HCT116 (cell line): ENCODE measurements at places on chromosomes 13 and 19. TPM values are rescaled to one million over a fixed set of nuclear protein-coding genes. Genes with fewer than 3 reads are reported as not detected.

Gene PLVAP
- 0.47 TPM for total RNA-seq

Gene RB1
- total RNA-seq = 36.7 TPM

Gene FCHO1
- total RNA-seq = 28.1 TPM

Gene EPS8L1
- 62.1 TPM for total RNA-seq

Gene CPT1C
- total RNA-seq = 12.0 TPM

DNA sequence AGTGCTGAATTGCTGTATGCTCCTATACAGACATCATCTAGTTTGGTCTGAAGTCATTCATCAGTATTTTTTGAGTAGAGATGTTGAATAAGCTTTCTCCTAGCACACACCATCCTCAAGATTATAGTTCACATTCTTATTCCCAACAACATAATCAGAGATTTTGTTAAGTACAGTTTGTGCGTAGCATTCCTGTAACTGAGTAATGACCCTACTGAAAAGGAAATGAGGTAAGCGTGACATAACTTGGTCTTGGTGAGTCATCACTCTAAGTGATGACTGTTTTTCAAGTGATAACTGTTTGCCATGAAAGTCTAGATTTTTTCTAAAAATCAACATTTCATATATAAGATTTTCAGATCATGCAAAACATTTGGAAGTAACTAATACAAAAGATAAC, 18.5 kb upstream of the FAM216B start:
- DNase-seq = no peak
- H3K4me3 ChIP-seq = no peak overlapping the region

- H3K36me3 ChIP-seq = peaks cover 28% of the 10 kb centered on the region
- no peak for DNase-seq
- no peaks in the 10 kb centered on the region for H3K27me3 ChIP-seq
- H3K4me3 ChIP-seq = no peak overlapping the region
These were observed 13.0 kb downstream of the ARHGEF1 start for GRCh38 chr19:41895745-41896580.

GRCh38 chr19:16886305-16886880, 2.4 kb upstream of the F2RL3 start:
- no peaks in the 10 kb centered on the region for H3K27me3 ChIP-seq
- H3K27ac ChIP-seq = no peak overlapping the region
- no peaks in the 10 kb centered on the region for H3K36me3 ChIP-seq
- no peak overlapping the region for H3K4me3 ChIP-seq
- DNase-seq = no peak
- H3K4me1 ChIP-seq = no peaks in the 10 kb centered on the region

GRCh38 chr13:43493496-43494000, 293.2 kb downstream of the ENOX1 start:
- H3K27me3 ChIP-seq = no peaks in the 10 kb centered on the region
- H3K36me3 ChIP-seq = no peaks in the 10 kb centered on the region
- no peak overlapping the region for H3K4me3 ChIP-seq
- H3K27ac ChIP-seq = no peak overlapping the region
- DNase-seq = no peak

- no peaks in the 10 kb centered on the region for H3K27me3 ChIP-seq
- no peaks in the 10 kb centered on the region for H3K36me3 ChIP-seq
- DNase-seq = no peak
These were observed 171.4 kb downstream of the FOXO1 start for GRCh38 chr13:40494946-40495620.

DNA sequence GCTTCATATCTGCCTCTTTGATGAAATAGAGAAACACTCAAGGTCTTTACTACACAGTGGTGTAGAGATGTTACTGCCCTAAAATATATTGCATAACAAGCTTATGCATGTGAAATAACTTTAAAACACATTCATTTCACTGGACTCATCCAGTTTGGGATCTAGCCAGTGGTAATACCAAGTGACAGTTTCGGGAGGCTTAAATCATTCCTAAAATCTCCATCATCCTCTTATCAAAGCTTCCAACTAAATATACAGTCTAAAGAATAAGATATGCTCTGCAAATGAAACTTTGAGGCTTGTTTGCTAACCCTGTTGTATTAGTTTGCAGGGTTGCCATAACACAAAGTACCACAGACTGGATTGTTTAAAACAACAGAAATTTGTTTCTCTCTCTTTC, 52.8 kb downstream of the THSD1 start:
- H3K4me3 ChIP-seq = no peak overlapping the region
- H3K36me3 ChIP-seq = no peaks in the 10 kb centered on the region
- no peak for DNase-seq
- no peak overlapping the region for H3K27ac ChIP-seq
- H3K4me1 ChIP-seq = peaks cover 24% of the 10 kb centered on the region

- no peaks in the 10 kb centered on the region for H3K36me3 ChIP-seq
- H3K4me3 ChIP-seq = no peak overlapping the region
- no peaks in the 10 kb centered on the region for H3K27me3 ChIP-seq
- no peak overlapping the region for H3K27ac ChIP-seq
These were observed 40.8 kb upstream of the IGSF23 start for GRCh38 chr19:44572581-44572900.

DNA sequence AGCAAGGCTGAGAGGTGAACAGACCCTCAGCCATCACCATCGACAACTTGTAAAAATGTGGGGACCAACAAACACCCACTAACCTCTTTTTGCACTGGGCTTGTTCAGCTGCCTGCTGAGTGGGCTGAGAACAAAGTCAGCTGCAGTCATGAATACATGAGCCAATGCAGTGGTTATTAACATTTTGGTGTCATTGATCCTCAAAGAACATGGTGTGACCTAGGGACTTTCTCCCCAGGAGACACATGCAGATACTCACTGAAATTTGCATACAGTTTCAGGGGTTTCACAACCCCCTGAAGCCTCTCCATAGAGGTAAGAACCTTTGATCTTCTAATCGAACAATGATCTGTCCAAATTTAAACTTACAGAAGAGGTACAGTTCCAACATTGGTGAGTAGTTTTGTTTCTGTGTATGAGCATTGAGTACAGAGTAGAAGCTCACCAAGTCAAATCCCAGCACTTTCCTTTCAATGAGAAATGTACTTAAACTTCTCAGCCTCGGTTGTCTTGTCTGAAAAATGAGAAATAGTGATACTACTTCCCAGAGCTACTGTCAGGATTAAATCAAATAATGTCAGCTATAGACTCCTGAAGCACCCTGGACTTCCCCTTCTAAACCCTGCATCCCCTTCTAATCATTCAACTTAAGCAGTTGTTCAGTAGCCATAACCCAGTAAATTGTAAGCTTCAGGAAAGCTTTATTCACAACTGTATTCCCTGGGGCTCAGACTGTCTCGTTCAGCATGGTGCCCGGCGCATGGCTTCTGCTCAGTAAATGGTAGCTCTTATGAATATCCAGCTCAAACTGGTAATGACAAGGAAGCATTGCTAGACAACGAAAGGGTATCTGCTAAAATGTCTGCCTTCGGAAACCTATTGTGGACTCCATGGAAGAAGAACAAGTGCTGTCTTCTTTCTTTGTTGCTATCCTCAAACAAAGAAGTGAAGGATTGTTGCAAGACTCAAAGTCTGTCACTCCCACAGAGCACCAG, 148.7 kb downstream of the FOXO1 start:
- H3K36me3 ChIP-seq = no peaks in the 10 kb centered on the region
- H3K4me3 ChIP-seq = no peak overlapping the region
- H3K27me3 ChIP-seq = no peaks in the 10 kb centered on the region
- no peak for DNase-seq
- H3K27ac ChIP-seq = no peak overlapping the region
- H3K4me1 ChIP-seq = peaks cover 6% of the 10 kb centered on the region; the same call in 1 of the 2 replicates

- peaks cover 16% of the 10 kb centered on the region; the same call in 1 of the 2 replicates for H3K27me3 ChIP-seq
- no peak overlapping the region for H3K4me3 ChIP-seq
- peaks cover 6% of the 10 kb centered on the region for H3K4me1 ChIP-seq
- H3K36me3 ChIP-seq = no peaks in the 10 kb centered on the region
- no peak for DNase-seq
These were observed 38.1 kb upstream of the KCTD15 start for GRCh38 chr19:33758541-33759013.

- DNase-seq = no peak
- H3K4me3 ChIP-seq = no peak overlapping the region
- H3K36me3 ChIP-seq = no peaks in the 10 kb centered on the region
- no peaks in the 10 kb centered on the region for H3K4me1 ChIP-seq
- H3K27ac ChIP-seq = no peak overlapping the region
- H3K27me3 ChIP-seq = no peaks in the 10 kb centered on the region
These were observed 1208.0 kb downstream of the DIAPH3 start for GRCh38 chr13:58955546-58956385.

- H3K27ac ChIP-seq = no peak overlapping the region
- H3K4me1 ChIP-seq = no peaks in the 10 kb centered on the region
- no peak for DNase-seq
- no peak overlapping the region for H3K4me3 ChIP-seq
- H3K36me3 ChIP-seq = no peaks in the 10 kb centered on the region
These were observed 860.7 kb upstream of the GPC6 start for GRCh38 chr13:92365904-92366303.

GRCh38 chr19:28242317-28242927, 970.5 kb downstream of the UQCRFS1 start:
- no peak for DNase-seq
- H3K27me3 ChIP-seq = no peaks in the 10 kb centered on the region
- H3K4me3 ChIP-seq = no peak overlapping the region

GRCh38 chr13:111011899-111012298, 97.0 kb upstream of the ANKRD10 start:
- no peak overlapping the region for H3K27ac ChIP-seq
- H3K4me3 ChIP-seq = no peak overlapping the region
- H3K36me3 ChIP-seq = no peaks in the 10 kb centered on the region
- no peak for DNase-seq
- H3K4me1 ChIP-seq = no peaks in the 10 kb centered on the region

DNA sequence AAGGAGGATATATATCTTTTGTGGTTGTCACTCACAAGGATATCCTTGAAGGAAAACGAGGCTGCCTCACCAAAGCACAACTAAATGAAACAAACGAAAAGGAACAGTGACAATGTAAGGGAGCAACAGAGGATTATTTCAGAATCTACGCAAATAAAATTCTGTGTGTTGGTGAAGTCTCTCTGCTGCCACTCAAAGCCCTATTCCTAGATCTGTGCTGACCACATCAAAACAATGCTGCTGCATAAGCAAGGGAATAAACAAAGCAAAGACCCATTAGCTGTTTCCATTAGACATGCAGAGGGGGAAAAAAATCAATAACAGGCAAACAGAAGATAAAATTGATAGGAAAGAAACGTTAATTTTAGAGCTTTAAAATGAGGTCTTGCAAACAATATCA, 204.4 kb downstream of the MZT1 start:
- no peaks in the 10 kb centered on the region for H3K36me3 ChIP-seq
- H3K4me1 ChIP-seq = no peaks in the 10 kb centered on the region
- no peak overlapping the region for H3K4me3 ChIP-seq
- no peak overlapping the region for H3K27ac ChIP-seq
- H3K27me3 ChIP-seq = no peaks in the 10 kb centered on the region
- DNase-seq = no peak

- no peaks in the 10 kb centered on the region for H3K4me1 ChIP-seq
- DNase-seq = no peak
- no peaks in the 10 kb centered on the region for H3K36me3 ChIP-seq
These were observed 39.6 kb downstream of the SHISA2 start for GRCh38 chr13:26011996-26012821.

DNA sequence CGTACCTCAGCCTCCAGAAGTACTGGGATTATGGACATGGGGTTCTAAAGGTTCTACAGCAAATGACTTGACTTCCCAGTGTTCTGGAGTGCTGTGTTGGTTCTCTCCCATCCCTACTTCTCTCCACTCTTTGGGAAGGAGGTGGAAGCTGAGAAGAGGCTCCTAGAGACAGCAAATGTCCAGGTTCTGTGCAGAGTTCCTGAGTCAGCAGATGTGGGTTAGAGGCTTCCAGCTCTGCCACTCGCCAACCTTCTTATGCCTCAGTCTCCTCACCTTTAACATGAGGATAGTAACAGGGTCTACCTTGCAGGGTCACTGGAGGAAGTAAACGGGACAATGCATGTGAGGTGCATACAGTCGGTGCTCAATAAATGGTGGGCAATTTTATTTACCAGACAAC, 80.5 kb upstream of the VSTM2B start:
- DNase-seq = no peak
- no peaks in the 10 kb centered on the region for H3K4me1 ChIP-seq
- peaks cover 3% of the 10 kb centered on the region; the same call in 1 of the 2 replicates for H3K27me3 ChIP-seq

GRCh38 chr19:33501693-33502356, 19.8 kb downstream of the PEPD start:
- H3K27me3 ChIP-seq = no peaks in the 10 kb centered on the region
- no peak overlapping the region for H3K4me3 ChIP-seq
- no peaks in the 10 kb centered on the region for H3K36me3 ChIP-seq
- H3K27ac ChIP-seq = no peak overlapping the region

DNA sequence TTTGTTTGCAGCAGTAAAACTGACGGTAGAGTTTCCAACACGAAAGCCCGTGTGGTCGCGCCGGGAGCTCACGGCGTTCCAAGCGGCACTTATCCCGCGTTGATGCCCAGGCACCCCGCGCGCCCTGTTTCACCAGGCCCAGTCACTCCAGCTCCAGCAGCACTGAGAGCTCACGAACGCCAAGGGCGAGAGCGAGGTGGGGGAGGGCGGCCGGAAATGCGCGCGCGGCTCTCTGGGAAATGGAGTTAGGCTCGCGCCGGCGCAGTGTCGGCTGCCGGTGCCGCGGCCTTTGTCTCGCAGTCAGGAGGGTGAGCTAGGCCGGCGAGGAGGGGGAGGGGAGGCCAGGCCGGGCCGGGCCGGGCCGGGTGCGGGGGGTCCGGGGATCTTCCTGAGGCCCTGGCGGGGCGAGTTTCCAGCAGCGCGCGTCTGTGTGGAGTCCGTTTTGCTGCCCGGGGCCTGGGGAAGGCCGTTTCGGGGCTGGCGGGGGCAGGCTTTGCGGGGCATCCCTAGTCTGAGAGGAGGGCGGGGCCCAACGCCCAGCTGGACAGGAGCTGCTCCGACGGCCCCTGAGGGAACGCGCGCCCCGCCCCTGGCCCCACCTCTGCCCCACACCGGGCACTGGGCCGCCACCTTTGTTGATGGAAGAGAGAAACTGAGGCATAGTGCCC, at the start of gene ZNF135:
Gene ZNF135 (plus strand): TSS at position 280 of the 668 bp plus-strand sequence. CDS start 721 bp downstream, outside the sequence.
- H3K27me3 ChIP-seq = no peaks in the 10 kb centered on the region
- no peaks in the 10 kb centered on the region for H3K36me3 ChIP-seq
